ENCODE measurements at places on chromosomes 2 and 18.

GRCh38 chr2:39512941-39513340 lies 75.9 kb upstream of the MAP4K3 start:
- DNase-seq = no peak

- no peak for DNase-seq
These were observed 58.5 kb upstream of the TXNDC2 start for GRCh38 chr18:9827211-9827792.

- no peak for DNase-seq
These were observed 121.1 kb upstream of the KLHL14 start for GRCh38 chr18:32893915-32894314.

GRCh38 chr2:177397481-177398289 lies 5.1 kb downstream of the AGPS start:
- DNase-seq = peak; percentile 17

GRCh38 chr2:121547646-121548045 lies 17.0 kb downstream of the RNU4ATAC start:
- DNase-seq = peak; percentile 37

- no peak for DNase-seq
These were observed 8.7 kb downstream of the TTC39C start for GRCh38 chr18:24023185-24023814.

GRCh38 chr2:159211447-159212396 lies 74.8 kb downstream of the WDSUB1 start:
- no peak for DNase-seq

- DNase-seq = no peak
These were observed 131.6 kb upstream of the DNAJC10 start for GRCh38 chr2:182584462-182584861.

- DNase-seq = peak; percentile 9
These were observed 46.8 kb downstream of the EPG5 start for GRCh38 chr18:45920367-45920766.

DNA sequence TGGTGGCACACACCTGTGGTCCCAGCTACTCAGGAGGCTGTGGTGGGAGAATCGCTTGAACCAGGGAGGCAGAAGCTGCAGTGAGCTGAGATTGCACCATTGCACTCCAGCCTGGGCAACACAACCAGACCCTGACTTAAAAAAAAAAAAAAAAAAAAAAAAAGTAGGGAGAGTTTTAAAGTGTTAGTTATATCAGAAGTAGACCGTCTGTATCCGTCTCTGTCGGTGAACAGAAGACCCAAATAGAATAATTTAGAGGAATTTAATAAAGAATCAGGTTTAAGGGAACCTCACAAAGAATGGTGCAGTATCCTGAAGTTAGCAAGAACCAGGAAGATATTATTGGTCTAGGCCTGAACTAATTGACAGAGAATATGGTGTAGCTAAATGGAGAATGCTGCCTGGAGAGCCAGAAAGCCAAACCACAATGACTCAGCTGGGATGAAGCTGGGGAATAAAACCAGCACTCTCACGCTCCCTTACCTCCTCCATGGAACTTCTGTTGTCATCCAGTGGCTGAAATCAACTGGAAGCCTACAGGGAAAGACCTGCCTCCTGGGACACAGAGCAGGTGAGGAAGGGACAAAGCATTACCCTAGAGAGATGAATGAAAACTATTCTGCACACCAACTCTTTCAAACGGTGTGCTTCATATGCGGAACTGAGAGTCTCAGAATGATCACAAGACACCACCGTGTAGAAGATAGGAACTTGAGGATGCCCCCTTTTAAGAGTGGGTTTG lies 39.1 kb upstream of the PLEKHM3 start:
- DNase-seq = peak; percentile 41

- DNase-seq = no peak
These were observed 163.1 kb downstream of the TXNL1 start for GRCh38 chr18:56475250-56475649.

- DNase-seq = no peak
These were observed 21.8 kb downstream of the PSTPIP2 start for GRCh38 chr18:46050268-46050667.

GRCh38 chr2:18065249-18065648 lies 186.8 kb downstream of the KCNS3 start:
- no peak for DNase-seq

DNA sequence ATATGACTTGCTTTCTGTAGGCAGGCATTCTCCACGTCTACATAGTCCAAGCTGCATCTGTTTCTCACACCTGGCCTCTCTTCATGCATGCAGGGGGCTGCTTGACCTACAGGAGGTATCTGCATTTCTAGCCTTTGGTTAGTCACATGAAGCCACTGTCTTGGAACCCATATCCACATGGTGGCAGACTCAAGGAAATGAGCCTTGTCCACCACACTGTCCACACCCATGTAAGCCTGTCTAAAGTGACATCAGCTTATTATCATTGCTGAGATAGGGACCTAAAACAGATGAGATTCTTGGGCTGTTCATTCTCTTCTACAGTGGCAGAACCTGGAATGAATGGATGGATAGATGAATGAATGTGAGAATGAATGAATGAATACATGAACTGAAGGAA lies 160.4 kb downstream of the DOCK10 start:
- no peak for DNase-seq

DNA sequence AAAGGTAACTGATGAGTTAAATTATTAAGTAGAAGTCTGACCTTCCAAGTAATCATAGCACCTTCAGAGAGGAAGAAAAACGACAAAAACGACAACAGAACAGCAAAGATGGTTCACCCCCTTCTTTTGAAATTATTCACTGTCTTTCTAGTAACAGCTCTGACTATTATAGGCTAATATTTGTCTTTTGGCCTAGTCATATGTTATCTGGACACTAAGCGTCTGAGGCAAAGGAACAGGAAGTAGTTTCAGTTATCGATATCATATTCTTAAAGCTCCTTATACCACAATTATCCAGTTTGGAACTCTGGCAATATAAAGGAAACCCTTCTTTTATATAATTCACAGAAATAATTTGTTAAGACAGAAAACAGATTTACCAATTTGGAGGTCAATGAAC lies 27.6 kb upstream of the SLC40A1 start:
- DNase-seq = no peak

- DNase-seq = no peak
These were observed 89.5 kb downstream of the ACKR3 start for GRCh38 chr2:236658974-236659757.

GRCh38 chr2:170145675-170146432 lies 32.1 kb upstream of the MYO3B start:
- no peak for DNase-seq

- peak; percentile 5 for DNase-seq
These were observed 22.8 kb upstream of the SCN7A start for GRCh38 chr2:166516712-166517303.

DNA sequence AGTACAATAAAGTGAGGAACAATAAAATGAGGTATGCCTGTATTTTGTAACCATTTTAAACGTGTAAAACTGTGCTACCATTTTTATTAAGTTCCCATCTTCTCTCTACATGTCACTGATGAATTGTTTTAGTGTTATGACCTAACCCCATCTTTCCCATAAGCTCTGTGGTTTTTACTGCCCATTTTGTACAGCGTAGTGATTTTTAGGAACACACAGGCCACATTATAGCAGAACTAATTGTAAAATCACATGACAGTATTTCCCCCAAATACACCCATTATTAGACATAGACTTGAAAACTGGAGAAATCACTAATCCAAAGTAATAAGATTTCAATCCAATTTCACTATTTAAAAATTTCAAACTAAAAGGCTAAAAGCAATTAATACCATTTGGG lies 130.7 kb downstream of the TMEM247 start:
- DNase-seq = no peak

- DNase-seq = no peak
These were observed 739.5 kb downstream of the SOCS6 start for GRCh38 chr18:71028285-71028762.

- no peak for DNase-seq
These were observed 39.7 kb downstream of the DYNC1I2 start for GRCh38 chr2:171726847-171727450.

GRCh38 chr2:241924069-241924908 lies 54.8 kb downstream of the RTP5 start:
- DNase-seq = no peak

DNA sequence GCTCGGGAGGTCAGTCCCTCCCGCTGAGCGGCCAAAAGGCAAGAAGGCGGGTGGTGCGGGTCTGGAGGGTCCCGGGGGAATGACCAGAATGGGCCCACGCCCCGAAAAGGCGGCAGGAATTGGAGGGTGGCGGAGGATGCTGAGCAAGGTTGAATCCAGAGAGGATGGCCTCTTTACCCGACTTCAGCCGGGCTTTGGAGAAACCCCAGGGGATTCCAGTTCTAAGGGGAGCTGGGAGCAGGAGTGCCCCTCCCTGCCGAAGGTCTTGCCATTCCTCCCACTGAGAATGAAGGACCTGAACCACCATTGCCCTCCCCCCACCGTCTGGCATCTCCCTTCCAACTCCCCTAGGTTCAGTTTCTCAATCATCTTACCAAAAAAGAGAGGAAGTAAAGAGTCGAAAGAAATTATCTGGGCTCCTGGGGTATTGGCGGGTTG lies 38.9 kb upstream of the ATP6V1B1 start:
- no peak for DNase-seq

DNA sequence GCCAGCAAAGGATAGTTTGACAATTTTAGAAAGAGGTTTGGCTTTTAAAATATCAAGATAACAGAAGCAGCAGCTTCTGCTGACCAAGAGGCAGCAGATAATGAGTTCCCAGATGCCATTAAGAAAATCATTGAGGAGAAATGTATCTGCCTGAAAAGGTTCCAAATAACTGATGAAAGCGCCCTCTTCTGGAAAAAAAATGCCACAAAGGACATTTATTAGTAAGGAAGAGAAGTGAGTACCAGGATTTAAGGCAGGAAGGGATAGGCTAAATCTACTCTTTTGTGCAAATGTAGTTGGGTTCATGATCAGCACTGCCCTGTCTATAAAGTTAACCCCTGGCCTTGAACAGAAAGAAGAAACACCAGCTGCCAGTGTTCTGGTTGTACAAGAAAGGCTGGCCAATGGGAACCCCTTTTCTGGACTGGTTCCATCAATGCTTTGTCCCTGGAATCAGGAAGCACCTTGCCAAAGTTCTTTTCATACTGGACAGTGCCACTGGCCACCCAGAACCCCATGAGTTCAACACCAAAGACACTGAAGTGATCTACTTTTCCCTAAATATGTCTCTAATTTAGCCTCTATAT lies 40.6 kb downstream of the DHX57 start:
- DNase-seq = peak; percentile 17

DNA sequence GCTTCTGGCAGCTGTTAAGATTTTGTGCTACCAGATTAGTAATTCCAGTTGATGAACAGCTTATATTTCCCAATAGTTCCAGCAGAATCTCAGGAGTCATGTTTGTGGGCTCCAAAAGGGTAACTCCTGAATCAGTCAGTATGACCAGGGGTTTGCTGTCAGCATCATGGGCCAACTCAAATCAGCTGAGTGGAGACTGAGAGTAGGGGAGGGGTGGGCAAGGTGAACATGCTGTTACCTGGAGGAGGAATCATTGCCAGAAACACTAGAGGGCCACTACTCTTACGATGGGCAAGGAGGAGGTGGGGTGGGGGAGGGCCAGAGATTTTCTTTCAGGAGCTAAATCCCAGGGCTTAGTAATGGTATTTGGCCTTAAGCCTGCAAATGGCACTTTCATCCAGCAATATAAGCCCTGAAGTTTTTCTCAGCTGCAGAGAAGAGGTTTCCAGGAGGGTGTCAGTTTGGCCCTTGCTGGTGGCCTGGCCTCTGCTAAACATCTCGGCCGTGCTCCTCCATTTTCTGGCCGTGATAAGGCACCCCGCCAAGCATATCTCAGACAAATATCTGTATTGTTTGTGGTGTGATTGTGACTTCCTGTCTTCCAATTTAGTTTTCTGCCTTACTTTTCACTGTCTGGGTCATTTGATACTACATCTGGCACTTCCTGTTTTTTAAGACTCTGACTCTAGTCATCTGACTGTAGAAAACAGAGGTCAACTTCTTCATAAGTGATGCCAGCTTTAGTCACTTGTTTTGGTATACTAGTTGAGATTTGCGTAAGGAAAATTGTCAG lies 120.5 kb upstream of the CXCR4 start:
- peak; percentile 78 for DNase-seq

GRCh38 chr2:216059233-216059834 lies 22.3 kb downstream of the PECR start:
- peak; percentile 29 for DNase-seq

DNA sequence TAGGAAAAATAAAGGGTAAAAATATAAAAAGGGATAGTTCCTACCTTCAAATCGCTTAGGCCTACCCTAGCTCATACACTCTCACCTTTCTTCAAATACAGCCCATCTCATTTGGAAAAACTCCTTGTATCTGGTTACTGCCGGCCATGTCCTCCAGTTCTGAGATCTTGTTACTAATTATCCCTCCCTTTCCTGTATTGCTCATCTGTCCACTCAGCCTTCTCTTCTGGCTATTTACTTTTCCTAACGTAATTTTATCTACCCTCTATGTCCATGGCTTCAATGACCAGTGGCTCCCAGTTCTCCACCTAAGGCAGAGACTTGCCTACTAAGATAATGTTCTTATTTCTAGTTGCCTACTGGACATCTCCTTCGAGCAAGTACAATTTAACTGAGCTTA lies 342.9 kb upstream of the ACVR2A start:
- no peak for DNase-seq

- no peak for DNase-seq
These were observed 5.5 kb upstream of the KIF1A start for GRCh38 chr2:240825476-240825875.

DNA sequence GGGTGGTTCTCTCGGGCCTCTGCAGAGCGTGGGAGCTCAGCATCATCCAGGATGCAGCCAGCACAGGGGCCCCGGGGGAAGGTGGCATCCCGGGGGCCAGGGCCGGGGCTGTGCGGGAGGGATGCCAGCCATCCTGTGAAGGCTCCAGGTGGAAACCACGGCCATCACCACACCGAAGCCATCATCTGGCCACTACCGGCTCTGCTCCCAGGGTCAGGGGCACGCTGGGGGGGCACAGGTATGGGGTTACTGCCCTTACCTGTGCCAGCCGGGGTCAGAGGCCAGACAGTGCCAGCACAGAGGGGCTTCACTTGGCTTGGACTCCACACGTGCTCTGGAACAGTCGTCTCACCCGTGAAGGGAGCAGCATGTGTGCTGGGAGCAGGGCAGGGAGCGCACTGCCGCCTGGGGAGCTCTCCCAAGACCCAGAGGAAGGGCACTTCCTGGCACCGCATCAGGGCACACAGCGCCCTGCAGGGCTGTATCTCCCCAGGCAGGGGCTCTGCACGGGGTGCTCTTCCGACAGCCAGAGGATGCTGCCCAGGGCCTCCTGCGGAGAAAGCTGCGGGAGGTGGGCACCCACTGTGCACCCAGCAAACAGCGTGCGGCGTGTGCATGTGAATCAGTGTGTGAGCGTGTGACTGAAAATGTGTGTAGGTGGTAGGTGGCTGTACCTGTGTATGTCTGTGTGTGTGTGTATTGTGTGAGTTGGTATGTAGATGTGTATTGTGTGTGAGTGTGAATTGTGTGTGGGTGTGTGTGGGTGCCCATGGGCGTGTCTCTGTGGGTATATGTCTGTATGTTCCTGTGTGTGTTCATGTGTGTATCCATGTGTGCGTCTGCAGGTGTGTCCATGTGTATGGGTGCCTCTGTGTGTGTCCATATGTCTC lies 75.0 kb downstream of the PTGR3 start:
- no peak for DNase-seq

DNA sequence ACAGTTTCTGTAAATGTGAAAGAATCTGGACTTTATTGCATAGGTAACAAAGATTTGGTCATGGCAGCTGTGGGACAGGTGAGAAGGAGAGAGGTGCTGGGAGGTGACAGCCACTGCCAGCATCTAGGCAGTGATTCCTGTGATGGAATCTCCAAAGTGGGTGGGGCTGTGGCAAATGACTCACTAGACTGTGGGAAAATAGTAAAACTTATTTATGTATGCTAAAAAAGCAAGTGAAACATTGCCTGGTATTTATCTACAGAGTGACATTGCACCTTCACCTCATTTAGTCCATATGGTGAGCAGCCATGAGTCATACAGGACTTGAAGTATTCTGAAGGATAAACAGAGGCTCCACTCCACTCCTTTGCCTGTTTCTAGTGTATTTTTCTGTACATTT lies 145.3 kb upstream of the MEX3C start:
- no peak for DNase-seq

All from GM12865 (cell line).